ENCODE measurements at places on chromosomes 2 and 18. TPM values are rescaled to one million over a fixed set of nuclear protein-coding genes. Genes with fewer than 3 reads are reported as not detected.

DNA sequence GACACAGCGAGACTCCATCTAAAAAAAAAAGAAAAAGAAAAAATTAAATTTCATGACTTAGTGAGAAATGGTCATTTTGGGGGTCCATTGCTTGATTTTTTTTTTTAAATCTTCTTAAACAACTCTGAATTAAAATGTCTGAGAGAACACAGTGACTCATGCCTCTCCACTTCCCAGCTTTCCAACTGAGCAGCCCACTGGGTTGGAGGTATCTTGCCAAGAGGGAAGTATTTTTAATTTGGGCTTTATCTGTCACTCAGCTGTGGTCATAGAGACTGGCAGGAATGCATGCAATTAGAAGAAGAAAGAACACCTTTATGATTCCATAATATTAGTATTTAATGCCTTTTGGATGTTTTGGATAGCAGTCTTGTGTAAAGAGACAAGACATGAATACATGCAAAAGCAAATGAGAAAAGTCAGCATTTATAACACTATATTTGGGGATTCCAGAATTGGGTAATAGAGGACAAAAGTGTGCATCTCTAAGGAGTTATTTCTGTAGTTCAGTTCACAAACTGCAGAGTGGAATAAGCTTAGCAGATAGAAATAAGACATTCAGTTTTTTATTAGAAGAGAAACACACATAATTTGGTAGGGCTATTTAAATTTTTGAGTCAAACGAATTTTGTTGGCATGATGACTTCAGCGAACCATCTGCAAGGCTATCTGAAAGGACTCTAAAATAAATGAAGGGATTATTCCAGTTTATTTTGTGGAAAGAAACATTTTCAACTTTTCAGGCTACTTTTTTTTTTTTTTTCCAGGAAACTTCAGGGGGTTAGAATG, 254.8 kb downstream of the TGIF1 start:
- DNase-seq, result no peak
- H3K27me3 ChIP-seq, result no peaks in the 10 kb centered on the region
- H3K4me3 ChIP-seq, result no peak overlapping the region
- H3K4me1 ChIP-seq, result no peaks in the 10 kb centered on the region
- H3K27ac ChIP-seq, result no peak overlapping the region

DNA sequence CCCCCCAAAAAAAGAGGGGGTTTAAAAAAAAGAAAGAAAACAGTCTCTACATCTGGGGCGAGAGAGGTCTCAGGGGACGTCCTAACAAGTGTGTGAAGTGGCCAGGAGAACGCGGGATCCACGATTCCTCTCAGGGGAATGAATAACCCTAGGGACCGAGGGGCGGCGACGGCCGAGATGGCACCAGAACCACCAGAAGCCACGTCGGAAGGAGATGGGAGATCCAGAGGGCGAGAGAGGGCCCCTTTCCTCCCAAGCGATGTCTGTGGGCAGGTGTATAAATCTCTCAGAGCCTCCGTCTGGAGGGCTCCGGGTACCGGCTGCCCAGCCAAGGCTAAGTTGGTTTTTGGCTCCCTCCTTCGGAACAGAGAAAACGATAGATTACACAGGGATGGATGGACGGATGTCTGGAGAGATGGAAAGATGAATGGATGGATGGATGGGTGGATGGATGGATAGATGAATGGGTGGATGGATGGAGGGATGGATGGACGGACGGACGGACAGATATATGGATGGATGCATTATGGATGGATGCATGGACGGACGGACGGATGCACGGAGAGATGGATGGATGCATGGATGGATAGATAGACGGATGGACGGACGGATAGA, 1.7 kb downstream of the EPHA4 start:
- H3K27ac ChIP-seq, result no peak overlapping the region
- no peaks in the 10 kb centered on the region for H3K36me3 ChIP-seq
- peaks cover 2% of the 10 kb centered on the region for H3K27me3 ChIP-seq
- H3K4me3 ChIP-seq, result peak overlapping the region; percentile 56
- no peaks in the 10 kb centered on the region for H3K4me1 ChIP-seq

GRCh38 chr18:2293109-2293839, 278.0 kb downstream of the METTL4 start:
- H3K27me3 ChIP-seq, result no peaks in the 10 kb centered on the region
- no peaks in the 10 kb centered on the region for H3K4me1 ChIP-seq
- H3K27ac ChIP-seq, result no peak overlapping the region
- no peaks in the 10 kb centered on the region for H3K36me3 ChIP-seq
- H3K4me3 ChIP-seq, result no peak overlapping the region

The NEB gene
- total RNA-seq, result 2.0 TPM

The NT5C1B gene
- not detected for total RNA-seq
